ENCODE measurements at places on chromosomes 3 and 15.

DNA sequence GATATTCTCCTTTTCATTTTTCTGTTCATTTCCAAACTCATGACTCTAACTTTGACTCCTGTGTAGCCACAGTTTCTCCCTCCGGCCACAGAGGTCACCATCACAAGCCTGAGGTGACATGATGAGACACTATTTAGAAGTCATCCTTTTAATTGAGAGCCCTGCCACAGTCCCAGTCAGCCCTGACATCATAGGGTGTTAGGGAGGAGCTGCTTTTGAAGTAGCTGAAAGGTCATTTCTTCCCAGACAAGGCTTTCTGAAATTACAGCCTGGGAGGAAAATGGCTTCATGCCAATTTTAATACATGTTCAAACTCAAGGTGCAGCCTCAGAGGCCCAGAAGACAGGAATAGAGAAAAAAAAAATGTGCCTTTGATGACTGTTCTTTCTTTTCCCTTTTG, 532.8 kb upstream of the TGFBR2 start:
- no peak for DNase-seq

GRCh38 chr3:61429106-61429505, 132.3 kb upstream of the PTPRG start:
- no peak for DNase-seq

DNA sequence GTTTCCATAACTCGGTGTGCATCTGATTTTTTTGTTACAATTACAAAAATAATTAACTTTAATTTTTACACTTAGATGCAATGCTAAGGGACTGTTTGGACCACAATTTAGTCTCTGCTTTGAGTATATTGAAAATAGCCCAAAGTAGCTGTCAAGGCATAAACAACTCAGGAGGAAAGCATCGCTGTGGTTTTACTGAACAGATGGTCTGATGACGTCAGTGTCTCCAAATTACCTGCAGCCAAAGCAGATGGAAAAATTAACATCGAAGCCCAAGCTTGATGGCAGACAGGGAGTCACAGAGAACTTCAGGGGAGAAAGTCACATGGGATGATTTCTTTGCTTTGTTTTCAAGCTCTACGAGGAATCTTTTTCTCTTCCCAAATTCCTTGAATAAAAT, 83.1 kb upstream of the PLCL2 start:
- no peak for DNase-seq

DNA sequence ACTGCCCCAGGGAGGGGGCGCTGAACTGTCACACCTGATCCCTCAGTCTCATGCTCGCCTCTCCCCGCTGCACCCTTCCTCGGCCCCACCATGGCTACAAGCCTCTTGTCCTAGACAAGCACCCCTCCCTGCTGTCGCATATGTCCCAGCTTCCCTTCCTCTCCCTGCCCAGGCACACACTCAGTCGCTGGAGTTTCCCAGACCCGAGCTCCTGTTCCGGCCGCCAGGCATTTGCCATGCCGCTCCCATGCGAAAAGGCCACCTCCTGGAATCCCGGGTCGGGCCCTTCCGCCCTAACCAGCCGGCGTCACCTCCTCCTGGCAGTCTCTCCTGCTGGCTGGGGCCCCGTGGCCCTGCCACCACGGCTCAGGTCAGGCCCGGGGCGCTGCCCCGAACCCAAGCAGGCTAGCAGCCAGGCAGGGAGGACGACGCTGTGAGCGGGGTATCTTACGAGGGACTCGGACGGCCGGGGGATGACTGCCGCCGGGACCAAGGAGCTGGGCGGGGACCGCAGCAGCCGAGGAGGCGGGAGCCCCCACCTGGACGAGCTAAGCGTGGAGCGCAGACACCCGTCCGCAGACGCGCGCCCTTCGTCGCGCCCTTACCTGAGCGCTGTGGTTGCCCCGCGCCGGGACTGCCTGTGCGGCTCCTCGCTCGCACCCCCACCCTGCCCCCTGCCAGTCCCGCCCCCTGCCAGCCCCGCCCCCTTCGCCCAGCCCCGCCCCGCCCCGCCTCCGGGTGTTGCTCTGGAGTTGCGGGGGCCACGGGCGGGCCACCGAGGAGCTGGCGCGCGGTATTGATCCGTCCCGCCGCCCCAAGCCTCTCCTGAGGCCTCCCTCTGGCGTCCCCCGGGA, at the start of gene ALS2CL:
Gene ALS2CL (minus strand): TSS at position 642 of the 854 bp plus-strand sequence. CDS start 4,239 bp downstream, outside the sequence.
- DNase-seq = peak; percentile 42

DNA sequence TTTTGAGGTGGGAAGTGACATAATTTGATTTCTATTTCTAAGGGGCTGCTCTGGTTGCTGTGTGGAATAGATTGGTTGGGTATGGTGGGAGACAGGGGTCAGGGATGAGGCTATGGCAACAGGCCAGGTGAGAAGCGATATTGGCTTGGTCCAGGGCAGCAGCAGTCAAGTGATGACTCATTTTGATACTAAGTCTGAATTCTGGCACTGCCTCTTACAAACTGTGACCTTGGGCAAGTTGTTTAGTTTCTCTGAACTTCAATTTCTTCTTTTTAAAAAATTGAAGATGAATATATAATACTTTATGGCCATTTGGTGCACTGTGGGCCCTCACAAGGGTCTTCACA, 40.4 kb upstream of the CLSTN2 start:
- no peak for DNase-seq

GRCh38 chr15:88538972-88539371, 7.5 kb downstream of the DET1 start:
- no peak for DNase-seq

GRCh38 chr15:39752246-39752645, 30.4 kb downstream of the FSIP1 start:
- no peak for DNase-seq

DNA sequence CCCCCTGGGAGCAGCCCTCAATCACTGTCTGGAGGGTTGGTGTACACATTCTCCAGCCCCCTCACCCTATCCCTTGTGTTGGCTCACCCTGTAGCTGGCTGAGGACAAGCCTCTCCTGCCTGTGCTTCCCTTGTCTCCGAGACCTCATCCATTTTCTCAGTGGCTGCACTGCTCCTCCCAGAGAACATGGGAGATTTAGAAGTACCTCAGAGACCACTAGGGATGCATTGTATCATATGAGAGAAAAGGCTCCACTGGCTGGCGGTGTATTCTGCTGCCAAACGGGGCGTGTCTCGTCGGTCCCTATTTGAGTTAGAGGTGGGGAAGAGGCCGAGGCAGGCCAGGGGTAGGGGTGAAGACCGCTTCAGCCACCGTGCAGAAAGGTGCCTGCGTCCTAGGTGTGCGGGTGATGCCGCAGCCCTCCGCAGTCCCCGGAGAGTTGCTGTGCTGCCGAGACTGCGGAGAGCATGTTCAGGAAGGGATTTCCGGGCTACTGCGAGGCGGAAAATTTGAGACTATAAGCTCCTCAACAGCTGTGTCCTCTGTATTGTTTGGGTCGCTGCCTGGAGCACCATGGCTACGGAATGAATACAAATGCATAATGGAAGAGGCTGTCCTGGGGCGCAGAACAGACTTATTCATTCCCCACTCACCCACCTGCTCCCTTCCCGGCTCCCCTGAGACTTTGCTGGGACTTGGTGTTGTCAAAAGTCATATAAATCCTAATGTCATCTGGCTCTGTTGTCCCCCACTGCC, 43.8 kb downstream of the SPSB4 start:
- DNase-seq = no peak

DNA sequence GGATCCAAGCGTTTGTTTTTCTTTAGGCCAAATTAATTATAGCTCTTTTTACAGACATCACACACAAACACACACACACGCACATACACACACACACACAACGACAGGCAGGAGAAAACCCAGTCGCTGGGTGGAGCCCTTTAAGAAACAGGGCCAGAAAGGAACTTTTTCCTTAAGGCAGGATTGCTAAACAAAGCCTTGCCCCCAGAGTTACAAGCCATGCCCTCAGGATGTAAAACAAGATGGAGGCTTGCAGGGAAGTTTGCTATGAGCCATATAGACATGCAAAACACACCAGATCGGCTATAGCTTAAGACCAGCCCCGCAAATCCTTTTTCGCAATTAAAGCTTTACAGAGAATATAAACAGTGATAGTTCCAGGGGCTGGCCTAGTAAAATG, 16.3 kb upstream of the IQCF2 start:
- no peak for DNase-seq

- DNase-seq = no peak
Observed at GRCh38 chr3:24514119-24514518, 19.5 kb upstream of the THRB start.

GRCh38 chr3:128486681-128487537, 6.1 kb downstream of the GATA2 start:
- DNase-seq = peak; percentile 80
